ENCODE measurements at places on chromosomes 6 and 20.

GRCh38 chr6:118992186-118992795 lies 57.3 kb upstream of the MCM9 start:
- DNase-seq = no peak

GRCh38 chr6:84052204-84052882 lies 18.8 kb downstream of the MRAP2 start:
- DNase-seq = no peak

DNA sequence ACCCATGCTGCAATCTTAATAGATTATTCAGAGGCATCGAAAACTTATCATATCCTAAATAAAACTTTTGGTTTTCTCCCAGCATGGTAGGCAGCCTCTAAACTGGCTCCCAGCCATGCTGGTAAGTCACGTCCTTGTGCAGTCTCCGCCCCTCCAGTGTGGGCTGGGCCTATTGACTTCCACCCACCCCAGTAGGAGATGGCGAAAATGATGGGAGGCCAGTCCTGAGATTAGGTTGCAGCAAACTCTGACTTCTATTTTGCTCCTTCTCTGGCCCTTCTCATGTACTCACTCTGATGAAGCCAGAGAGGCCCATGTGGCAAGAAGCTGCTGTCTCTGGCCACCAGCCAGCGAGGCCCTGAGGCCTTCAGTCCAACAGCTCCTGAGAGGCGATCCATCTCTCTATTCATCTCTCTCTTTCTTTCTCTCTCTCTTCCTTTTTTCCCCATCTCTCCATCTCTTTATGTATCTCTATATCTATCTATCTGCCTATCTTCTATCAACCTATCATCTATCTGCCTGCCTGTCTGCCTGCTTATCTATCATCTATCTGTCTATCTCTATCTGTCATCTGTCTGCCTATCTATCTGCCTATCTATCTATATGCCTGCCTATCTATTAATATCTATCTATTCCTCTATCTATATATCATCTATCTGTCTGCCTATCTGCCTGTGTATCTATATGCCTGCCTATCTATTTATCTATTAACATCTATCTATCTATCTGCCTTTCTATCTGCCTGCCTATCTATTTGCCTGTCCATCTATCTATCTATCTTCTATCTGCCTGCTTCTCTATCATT lies 52.7 kb upstream of the STX16 start:
- DNase-seq = no peak

GRCh38 chr20:4099905-4100675 lies 84.7 kb upstream of the RNF24 start:
- no peak for DNase-seq

- DNase-seq = no peak
Measured at GRCh38 chr20:1567392-1568162, 10.1 kb upstream of the SIRPD start.

DNA sequence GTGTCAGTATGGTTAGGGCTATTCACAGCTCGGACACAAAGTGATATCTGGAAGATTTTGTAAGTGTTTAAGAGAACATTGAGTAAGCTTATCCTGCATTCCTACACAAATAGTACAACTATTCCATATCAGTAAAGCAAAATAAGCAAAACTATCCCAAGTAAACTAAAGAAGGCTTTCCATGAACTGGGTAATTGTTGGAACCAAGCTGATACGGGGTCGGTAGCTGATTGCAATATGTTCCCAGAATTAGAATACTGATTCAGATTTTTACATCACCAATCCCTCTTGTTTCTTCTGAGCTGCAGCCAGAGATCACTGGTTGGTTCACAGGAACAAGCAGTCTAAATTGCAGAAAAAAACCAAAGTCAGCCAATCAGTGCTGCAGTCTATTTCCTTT lies 54.1 kb downstream of the CDS2 start:
- no peak for DNase-seq

GRCh38 chr6:105880030-105880492 lies 206.1 kb upstream of the PRDM1 start:
- DNase-seq = no peak

DNA sequence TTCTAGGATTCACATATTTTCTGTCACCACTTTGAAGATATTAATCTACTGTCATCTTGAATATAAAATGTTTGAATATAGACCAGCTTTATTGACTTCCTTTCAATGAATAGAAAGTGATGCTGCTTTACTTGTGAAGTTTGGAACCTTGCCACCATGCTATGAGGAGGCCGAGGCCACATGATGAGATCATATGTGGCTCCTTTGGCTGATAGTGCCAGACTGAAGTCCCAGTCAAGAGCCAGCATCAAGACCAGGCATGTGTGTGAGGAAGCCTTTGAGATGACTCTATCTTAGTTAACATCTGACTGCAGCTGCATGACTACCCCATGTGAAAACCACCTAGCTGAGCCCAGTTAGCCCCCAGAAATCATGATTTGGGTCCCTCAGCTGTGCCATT lies 169.5 kb downstream of the OTOR start:
- DNase-seq = no peak

GRCh38 chr6:3500262-3501014 lies 43.6 kb upstream of the SLC22A23 start:
- no peak for DNase-seq

- no peak for DNase-seq
Measured at GRCh38 chr6:82068721-82069120, 178.8 kb downstream of the IBTK start.

- no peak for DNase-seq
Measured at GRCh38 chr6:63985223-63985622, 349.6 kb downstream of the PHF3 start.

DNA sequence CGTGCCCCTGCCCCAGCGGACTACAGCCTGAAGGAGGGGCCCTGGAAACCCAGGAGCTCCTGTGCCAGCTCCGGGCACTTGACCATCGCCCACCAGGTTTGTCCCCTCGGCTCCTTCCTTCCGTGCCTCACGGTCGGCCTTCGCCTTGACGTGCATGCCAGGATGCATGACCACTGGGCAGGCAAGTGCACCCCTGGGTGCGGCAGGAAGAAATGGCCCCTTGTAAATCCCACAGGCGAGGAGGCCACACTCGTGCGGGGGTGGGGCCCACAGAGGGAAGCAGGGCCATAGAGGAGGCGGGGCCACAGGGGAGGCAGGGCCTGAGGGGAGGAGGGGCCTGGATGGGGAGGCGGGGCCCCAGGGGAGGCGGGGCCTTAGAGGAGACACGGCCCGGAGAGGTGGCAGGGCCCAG lies 81.7 kb downstream of the YTHDF1 start:
- no peak for DNase-seq

DNA sequence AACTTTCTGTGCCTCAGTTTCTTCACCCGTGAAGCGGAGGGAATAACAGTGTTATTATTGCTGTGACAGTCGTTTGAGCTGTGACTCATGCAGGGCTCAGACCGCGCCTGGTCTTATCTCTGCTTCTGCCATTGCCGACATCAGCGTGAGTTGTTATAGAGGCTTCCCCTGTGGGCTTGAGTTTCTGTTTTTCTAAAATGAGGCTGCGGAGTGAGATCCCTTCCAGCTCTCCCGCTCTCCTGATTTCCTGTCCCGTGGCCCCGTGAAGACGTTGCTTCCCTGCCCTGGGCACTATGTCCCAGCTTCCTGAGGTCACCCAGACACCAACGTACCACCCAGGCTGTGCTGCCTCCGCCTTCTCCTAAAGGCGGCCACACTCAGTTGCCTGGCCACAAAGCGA lies 278.5 kb downstream of the BMP7 start:
- no peak for DNase-seq

DNA sequence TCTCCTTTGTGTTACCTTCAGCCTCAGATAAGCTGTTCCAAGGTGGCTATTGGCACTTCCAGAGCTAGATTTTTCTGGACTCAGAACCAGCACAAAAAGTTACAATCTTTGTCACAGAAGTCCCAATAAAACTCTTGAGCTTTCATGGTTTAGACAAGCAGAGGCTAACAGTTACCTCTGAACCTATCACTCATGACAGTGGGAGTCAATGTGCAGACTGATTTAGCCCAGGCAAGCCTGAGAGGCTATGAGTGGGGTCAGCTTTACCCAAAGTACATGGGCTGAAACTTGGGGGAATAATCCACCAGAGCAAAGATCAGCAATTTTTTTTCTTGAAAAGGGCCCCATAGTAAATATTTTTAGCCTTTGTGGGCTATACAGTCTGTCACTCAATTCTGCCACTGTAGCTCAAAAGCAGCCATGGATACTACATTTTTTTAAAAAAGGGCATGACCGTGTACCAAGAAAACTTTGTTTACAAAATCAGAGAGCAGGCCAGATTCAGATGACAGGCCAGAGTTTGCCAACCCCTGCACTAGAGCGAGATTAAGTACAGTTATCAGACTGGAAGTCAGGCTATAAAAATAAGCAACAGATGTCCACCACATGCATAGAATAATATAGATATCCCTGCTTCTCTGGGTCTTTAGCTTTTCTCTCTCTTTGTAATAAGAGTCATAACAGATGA lies 20.0 kb downstream of the CCN2 start:
- DNase-seq = no peak

GRCh38 chr20:37494796-37495195 lies 26.3 kb upstream of the NNAT start:
- no peak for DNase-seq

DNA sequence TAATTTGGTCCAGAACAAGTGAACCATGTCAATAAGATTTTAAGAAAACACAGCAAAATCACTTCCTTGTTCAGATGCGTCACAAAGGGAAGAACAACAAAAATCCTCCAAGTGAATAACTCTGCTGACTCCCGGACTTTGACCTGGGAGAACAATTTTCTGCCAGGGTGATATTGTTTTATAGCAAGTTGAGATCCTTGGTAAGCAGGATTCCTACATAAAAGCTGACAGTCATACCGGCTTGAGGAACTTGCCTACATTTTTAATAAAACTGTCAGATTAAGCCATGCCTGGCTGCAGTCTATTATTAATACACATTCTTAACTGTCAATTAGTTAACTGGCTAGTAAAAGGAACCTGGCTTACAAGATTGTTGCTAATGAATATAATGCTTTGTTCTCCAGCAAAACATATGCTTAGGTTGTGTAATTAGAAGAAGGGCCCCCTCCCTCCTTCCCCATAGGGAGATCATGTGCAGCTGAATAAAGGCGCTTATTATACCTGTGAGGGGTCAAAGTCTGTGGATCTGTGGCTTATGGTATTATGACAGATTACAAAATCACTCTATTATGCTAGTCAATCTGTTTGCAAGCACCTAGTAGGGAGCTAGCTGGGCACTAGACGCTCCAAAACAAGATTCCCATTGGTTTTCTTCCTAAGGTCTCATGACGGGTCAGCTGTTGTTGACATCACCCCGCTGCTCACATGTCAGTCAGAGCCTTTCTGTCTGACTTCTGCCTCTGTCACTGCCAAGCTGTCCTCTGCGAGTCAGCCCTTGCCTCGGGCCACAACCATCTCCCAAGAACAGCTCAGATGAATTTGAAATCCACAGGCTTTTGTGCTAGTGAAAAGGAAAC lies 44.6 kb upstream of the SEC63 start:
- no peak for DNase-seq

- no peak for DNase-seq
Measured at GRCh38 chr6:21451546-21452013, 142.0 kb upstream of the SOX4 start.

- no peak for DNase-seq
Measured at GRCh38 chr20:33359399-33360261, 41.7 kb downstream of the CDK5RAP1 start.

- no peak for DNase-seq
Measured at GRCh38 chr20:62308102-62308822, 5.5 kb downstream of the ADRM1 start.

DNA sequence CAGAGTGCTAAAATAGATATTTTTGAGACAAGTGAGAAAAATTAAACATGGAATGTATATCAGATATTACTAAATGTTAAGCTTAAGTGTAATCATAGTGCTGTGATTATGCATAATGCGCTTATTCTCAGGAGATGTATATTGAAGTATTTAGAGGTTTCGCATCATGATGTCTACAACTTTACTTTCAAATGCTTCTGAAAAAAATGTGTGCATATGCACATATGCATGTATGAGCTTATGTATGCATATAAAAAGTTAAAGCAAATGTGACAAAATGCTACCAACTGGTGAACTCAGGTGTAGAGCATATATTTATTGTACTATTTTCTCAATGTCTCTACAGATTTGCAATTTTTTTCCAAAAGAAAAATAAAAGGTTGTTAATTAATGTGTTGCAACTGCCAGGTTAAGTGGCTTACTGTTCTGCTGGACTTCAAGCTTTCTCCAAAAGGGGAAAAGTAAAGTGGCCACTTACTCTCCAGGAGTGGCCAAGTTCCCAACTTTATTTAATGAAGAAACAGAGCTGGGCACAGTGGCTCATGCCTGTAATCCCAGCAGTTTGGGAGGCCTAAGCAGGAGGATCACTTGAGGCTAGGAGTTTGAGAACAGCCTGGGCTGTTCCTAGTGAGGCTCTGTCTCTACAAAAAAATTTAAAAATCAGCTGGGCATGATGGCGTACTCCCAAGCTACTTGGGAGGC lies 48.9 kb downstream of the B4GALT5 start:
- DNase-seq = no peak

DNA sequence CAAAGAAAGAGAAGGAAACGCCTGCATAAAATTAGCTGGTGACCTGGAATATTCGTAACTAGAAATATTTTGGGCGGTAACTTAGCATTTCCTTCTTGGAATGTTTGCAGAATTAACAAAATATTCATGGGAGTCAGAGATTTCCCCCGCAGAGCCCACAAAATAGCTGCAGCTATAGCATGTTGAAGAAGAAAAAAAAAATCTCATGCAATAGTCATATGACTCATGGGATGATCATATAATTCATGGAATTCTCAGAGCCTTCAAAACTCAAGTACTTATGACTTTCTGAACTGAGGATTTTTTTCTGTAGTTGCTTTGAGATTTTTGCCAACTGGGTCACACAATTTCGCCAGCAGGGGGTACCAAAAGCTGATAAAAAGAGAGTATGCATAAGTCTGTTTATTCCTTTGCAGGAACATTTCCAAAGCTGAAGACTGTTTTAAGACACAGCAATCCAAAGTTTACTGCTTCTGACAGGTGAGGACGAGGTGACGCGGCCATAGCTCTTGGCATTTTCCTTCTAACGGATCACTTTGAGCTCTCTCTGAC lies 586.0 kb upstream of the CHD6 start:
- no peak for DNase-seq

DNA sequence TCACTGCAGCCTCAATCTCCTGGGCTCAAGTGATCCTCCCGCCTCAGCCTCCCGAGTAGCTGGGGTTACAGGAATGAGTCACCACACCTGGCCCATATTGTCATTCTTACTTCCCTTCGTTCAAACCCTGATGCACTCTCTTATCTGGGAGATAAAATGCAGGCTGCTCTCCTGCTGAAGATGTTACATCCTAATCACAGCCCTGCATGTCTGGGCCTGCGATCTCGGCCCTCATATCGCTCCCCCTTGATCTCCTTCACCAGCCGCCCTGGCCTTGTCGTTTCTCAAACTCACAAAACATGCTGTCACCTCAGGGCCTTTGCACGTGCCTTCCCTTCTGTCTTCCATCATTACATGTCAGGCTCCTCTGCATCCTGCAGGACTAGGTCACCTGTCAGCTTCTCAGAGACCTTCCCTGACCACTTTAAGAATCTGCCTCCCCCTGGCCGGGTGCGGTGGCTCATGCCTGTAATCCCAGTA lies 8.8 kb upstream of the C20orf203 start:
- no peak for DNase-seq

DNA sequence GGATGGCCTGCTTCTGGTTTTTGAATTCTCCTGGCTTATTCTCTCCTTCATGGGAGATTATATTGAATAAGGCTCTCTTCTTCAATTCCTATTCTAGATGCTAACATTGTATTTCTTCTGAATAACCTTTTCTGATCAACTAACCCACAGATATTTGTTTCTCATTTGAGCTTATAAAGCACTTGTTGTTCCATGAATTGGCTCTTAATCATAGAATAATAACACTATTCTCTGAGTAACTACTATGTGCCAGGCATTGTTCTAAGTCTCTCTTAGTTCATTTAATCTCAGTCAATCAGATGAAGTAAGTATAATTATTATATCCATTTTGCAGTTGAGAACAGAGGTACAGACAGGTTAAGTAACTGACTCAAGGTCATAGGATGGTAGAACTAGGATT lies 136.3 kb upstream of the MLIP start:
- no peak for DNase-seq
